Hepatocyte (in vitro differentiated cells): ENCODE measurements at places on chromosomes 3 and 15.

DNA sequence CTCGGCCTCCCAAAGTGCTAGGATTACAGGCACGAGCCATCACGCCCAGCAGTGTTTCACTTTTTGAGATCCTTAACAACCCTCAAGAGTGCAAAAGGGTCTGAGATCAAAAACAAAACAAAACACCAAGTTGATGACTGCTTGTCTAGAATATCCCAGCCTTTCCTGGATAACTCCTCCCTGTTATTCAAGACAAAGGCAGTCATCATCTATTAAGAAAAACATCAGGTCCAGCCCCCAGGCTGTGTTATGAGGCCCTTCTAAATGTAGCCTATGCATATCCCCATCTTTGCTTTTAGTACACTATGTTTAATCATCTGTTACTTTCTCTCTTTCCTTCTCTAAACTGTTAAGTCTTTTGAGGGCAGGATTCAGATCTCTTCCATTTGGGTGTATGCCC is 150.1 kb upstream of the FHIT start:
- no peak for DNase-seq

GRCh38 chr15:40320931-40321371 is 2.5 kb upstream of the INAFM2 start:
- peak; percentile 83 for DNase-seq

GRCh38 chr3:52998771-52999513 is 46.9 kb downstream of the SFMBT1 start:
- DNase-seq: no peak

DNA sequence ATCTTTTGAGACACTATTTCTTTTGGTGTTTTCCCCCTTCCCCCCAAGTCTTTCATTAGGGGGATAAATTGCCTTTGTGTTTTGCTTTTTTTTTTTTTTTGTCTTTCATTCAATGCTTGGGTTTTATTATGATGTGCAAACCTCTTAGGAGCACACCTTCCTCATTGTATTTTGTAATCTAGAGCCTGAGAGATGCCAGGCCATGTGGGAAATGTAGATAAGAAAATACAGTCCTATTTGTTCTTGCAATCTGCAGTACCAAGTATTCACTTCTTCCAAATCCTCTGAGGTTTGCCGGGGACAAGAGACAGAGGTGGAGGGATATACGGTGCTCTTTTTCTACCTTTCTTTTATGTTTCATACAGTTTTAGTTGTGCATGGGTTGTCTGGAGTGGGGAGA is 66.7 kb downstream of the LARS2 start:
- DNase-seq: no peak

- no peak for DNase-seq
Observed at GRCh38 chr3:50447290-50447840, 56.1 kb downstream of the CACNA2D2 start.

GRCh38 chr3:58005669-58006068 is 2.6 kb upstream of the FLNB start:
- peak; percentile 59 for DNase-seq

- no peak for DNase-seq
Observed at GRCh38 chr3:83461411-83461810, 1497.4 kb upstream of the CADM2 start.

DNA sequence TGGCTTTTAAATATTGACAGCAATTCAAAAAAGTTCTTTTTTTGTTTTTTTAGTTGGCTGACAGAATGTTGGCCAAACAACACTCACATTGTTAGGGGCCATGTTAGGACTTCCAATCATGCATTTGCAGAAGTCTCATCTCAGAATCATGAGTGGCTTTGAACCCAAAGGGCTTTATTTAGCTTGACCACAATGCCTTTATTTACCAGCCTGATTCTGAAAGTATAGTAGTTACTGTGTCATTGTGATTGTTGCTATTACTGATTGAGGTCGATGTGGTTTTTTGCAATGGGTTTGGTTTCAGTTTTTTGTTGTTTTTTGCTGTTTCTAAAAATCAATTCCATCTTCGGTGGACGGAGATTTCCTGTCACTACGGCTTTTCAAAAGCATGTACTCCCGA is 7.2 kb downstream of the GLDN start:
- DNase-seq: no peak

DNA sequence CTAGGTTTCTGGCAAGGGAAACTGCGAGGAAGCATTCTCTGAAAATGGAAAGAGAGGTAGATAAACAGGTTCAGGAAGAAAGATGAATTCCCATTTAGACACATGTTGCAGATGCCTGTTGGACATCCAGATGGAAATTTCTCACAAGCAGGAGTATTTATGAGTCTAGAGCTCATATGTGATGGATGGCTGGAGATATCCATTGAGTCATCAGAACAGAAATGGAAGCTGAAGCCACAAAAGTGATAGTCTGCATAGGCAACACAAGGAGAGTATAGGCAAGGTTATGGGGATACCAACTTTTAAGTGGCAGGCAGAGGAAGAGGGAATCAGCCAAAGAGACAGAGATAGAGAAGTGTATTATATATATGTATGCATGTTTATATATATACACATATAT is 6.3 kb upstream of the RAMAC start:
- DNase-seq: no peak

DNA sequence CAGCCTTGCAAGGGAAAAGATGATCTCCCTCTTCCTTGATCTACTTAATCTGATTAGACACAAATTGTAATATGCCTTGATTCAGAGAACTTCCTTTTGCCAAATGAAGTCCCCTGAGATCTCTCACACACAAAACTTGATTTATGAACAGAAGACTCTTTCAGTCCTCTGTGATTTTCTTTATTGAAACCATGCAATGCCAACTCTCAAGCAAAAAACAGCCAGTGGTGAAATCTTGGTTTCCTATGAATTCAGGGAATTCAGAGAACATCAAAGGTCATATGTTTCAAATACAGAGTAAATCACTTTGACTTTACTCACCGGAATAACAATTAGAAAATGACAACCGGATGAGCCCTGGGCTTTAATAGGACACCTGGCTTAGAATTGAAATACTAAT is 211.7 kb downstream of the ABHD5 start:
- DNase-seq: no peak

DNA sequence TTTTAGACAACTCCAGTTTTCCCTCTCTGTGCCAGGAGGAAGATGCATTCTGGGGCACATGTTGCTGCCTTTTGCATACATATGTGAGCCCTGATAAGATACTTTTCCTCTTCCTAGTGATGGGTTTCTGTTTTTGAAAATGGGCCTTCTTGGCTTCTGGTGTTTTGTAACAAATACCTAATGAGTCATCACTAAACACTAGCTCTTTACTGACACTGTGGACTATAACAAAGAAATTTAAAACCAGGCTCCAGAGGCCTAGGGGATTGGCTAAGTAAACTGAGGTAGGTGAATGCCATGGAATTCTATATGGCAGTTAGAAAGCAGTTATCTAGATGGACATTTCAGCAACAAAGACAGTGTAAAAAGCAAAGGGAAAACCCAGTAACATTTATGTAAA is 93.4 kb upstream of the NR2E3 start:
- DNase-seq: no peak

- no peak for DNase-seq
Observed at GRCh38 chr3:160065282-160065681, 76.6 kb downstream of the IL12A start.

GRCh38 chr3:56704706-56705105 is 21.6 kb upstream of the TASOR start:
- no peak for DNase-seq

- DNase-seq: no peak
Observed at GRCh38 chr15:89085289-89085926, 2.8 kb upstream of the ABHD2 start.

GRCh38 chr15:100190675-100191074 is 151.1 kb downstream of the ADAMTS17 start:
- DNase-seq: no peak

DNA sequence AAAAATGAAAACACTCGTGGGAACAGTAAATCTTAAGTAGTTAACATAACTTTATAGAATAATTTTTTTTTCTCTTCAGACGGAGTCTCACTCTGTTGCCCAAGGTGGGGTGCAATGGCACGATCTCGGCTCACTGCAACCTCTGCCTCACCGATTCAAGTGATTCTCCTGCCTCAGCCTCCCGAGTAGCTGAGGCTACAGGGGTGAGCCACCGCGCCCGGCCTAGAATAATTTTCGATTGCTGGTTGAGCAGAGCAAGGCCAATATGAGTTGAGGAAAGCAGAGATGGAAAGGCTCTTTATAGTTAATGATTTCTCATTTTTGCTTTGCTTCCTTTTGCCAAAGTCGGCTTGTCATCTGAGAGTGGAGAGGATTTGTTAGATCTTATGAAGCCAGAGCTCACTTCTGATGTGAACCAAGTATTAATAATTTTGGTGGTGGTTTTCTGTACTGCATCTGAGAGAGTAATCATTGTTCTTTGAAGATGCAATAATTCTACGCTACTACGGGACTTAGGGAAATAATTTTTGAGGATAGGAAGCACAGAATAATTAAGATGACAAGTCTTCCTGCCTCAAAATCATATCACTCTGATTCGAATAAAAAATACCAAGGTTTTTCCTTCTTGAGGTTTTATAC is 1.6 kb upstream of the GOLM2 start:
- DNase-seq: no peak

DNA sequence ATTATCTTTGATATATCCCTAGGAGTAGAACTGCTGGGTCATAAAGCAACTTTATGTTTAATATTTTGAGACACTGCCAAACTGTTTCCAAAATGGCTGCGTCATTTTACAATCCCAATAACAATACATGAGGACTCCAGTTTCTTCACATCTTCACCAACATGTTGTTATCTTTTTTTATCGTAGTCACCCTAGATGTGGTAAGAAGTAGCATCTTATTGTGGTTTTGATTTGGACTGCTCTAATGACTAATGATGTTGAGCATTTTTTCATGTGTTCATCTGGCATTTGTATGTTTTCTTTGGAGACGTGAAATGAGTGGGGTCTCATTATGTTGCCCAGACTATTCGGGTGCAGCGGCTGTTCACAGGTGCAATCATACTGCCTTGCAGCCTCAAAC is 83.8 kb downstream of the MAP4 start:
- DNase-seq: no peak

DNA sequence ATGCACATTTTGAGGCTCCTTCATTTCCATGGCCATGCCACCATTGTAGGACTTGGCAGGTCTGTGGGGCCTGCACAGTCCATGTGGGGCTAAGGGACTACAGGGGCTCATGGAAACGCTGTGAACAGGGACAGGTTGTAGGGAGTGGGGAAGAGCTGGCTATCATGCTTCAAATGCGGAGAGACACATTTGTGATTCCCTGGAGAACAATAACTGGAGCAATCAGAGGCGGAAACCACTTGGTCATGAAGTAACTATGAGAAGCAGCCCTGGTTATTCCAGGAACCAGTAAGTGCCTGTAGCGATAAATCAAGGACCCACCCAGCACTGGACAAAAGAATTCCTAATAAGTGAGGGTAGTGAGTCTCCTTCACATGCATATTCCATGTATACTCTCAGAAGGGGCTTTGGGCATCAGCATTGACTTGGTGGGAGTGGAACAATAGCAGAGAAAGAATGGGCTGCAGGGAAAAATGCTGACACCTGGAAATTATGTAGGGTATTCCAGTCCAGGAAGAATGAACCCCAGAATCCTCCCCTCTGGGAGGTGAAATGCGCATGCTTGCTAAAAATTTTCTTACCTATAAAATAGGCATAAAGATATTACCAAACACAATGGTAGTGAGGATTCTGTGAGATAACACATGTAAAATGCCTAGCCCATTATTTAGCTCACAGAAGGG is 251.4 kb upstream of the ROPN1 start:
- no peak for DNase-seq

- DNase-seq: no peak
Observed at GRCh38 chr3:43247561-43248184, 38.7 kb upstream of the SNRK start.

DNA sequence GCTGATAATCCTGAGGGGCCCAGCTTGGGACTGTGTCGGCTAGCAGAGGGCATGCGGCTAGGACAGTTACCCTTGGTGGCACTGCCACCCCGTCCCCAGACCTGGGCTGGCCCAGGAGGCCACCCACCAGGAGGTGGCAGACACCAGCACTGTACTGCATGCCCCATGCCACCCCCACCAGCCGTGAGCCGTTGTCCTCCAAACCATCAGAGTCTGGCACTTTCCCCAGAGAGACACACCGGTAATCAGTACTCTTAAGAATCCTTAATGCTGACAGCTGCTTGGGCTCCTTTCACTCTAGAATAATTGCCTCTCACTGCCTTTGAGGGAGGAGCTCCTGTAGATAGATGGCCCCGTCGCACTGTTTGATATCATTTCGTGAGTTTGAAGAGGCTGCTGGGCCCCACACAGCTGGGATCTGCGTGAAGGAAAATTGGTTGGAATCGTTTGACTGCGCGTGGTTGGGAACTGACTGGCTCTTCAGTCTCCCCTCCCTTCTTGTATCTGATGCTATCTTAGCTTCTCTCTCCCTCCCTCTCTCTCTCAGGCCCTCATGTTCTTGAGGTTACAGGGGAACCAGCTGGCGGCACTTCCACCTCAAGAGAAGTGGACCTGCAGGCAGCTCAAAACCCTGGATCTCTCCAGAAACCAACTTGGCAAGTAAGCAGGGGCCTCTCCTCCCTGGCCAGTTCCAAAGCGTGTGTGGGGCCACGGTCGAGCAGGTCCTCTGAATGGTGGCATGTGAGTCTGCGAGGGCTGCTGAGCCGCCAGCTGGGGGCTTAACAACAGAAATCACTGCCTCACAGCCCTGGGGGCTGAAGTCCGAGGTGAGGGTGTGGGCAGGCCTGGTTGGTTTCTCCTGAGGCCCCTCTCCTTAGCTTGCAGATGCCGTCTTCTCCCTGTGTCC is 94.9 kb downstream of the LRRK1 start:
- DNase-seq: no peak

GRCh38 chr3:196792771-196793170 is 53.1 kb downstream of the PAK2 start:
- DNase-seq: peak; percentile 40

DNA sequence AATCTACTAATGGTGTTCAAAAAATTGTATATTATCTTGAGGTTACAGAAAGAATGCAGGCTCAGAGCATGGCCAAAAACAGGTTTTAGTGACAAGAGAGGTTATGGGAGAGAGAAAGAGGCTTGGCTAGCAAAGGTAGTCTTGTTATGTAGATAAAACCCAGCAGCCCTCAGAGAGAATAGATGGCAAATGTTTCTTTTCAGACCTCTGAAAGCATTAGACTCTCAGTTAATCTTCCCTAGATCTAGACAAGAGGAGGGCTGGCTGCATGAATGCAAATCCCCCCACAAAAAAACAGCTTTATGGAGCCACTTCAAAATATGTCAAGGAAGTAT is 62.2 kb downstream of the OSTN start:
- DNase-seq: no peak

GRCh38 chr3:124246949-124247348 is 255.0 kb upstream of the ROPN1 start:
- DNase-seq: peak; percentile 27

GRCh38 chr3:194369522-194370279 is at the start of gene LRRC15:
TSS of gene LRRC15 (minus strand) at chr3:194369743. CDS start at chr3:194361043, 8,700 bp downstream.
- DNase-seq: peak; percentile 63
